ENCODE measurements at places on chromosomes 7 and 10.
A peak's percentile ranks its signal among the peaks of the same experiment; 100 is the strongest.

DNA sequence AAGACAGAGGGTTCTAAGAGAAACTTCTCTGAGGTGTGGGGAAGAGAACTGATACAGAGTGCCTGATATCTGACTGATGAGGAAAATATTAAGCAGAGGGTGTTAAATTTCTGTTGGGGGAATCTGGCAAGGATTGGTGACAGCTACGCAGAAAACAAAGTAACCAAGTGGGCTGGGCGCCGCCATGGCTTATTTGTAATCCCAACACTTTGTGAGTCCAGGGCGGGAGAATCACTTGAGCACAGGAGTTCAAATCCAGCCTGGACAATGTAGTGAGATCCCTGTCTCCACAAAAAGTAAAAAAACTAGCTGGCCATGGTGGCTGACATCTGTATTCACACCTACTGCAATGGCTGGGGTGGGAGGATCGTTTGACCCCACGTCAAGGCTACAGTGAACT, 2.1 kb upstream of the C7orf25 start:
- no peak for DNase-seq

DNA sequence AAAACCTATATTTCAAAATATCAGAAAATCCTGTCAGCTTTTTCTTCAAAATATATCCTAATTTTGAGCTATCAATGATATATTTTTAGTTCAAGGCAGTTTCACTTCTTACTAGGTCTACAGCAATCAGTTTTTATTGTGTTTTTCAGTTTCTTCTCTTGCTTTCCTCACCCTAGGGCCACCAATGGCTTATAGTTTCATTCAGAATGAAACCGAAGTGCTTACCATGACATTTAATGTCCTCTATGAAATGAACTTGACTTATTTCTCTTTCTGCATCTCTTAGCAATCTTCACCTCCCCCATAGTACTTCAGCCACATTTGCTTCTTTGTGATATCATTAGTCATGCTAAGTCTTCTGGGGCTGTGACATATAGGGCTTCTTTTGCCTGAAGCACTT, 100.3 kb downstream of the ARL5B start:
- DNase-seq: no peak

- DNase-seq: peak; percentile 53
Measured at GRCh38 chr7:98365863-98366561, 34.9 kb downstream of the BAIAP2L1 start.

DNA sequence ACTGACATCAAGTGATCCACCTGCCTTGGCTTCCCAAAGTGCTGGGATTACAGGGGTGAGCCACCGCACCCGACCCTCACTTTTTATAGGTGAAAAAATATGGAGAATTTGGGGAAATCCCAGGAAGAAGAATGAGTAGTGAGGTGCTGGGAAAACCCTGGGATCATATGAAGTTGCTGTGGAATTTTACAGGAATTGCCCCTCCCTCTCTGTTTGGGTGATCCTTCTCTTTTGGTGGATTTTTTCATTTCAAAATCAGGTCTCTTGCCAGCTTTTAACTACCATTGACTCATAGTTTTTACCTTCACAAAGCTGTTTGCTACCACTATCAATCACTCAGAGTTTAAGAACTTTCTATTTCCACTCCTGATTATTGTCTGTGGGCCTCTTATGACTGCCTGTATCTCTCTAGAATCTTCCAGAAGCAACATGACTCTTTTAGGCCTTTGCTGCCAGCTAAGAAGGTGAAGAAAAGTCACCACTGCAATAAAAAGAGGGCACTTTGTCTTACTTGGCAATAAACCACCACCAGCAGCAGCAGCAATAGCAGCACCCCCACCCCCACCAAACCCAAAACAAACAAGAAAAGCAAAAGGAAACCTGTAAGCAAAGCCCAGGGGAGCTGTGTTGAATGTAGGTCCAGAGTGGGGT, 4.0 kb upstream of the GIMAP8 start:
- no peak for DNase-seq
